ENCODE measurements at places on chromosomes 1 and 21.

DNA sequence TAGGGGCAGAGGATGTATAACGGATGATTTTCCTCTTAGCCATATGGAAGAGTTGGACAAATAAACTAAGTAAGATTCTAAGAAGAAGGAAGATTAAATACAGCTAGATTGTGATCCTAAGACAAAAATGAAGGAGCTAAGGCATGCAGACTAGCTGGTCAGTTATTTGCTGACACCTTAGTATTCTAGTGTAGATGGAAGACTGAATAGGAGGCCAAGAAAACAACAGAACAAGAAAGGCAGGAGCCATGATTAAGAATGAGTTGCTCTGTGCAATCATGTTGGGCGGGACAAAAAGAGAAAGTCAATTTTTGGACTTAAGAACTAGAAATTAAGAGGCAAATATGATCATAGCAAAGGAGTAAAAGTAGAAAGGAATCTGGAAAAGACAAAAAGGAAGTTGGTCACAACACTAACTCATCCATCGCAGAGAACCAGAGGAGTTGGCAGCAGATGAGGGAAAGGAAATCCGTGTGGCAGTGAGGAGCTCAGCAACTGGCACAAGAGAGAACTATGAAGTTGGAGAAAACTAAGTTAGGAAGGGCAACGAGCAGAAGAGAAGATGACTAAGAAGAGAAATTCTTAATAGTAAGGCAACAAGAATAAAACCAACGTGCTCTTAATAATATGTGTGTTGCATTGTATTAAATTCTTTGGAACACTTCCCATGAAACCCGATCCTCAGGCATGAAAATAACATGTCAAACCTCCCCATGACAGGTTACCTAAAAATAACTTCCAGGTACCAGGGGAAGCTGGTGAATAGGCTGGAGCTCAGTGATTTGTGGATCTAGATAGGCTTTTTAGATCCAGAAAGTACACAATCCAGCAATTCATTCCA is 234.4 kb downstream of the LTN1 start:
- DNase-seq = no peak

DNA sequence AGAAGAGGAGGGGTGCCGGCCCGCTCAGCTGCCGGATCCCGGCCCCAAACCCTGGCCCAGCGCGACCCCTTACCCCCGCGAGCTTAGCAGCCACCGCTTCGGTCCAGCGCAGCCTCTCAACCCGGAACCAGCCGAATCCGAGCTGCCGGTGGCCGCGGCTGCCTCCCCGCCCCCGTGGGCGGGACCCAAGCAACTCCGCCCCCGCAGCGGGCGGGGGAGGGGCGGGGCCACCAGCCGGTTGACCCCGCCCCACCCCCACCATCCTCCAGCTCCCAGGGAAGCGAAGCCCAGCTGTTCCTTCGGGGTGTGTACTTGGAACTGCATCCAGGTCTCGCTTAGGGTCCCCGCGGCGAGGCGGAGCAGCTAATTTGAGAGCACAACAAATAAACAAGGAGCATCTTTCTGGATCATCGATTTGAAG is at the start of gene TRIM62:
Gene TRIM62 (minus strand): TSS at position 123 of the 421 bp plus-strand sequence. CDS start 611 bp downstream, outside the sequence.
- peak; percentile 82 for DNase-seq

DNA sequence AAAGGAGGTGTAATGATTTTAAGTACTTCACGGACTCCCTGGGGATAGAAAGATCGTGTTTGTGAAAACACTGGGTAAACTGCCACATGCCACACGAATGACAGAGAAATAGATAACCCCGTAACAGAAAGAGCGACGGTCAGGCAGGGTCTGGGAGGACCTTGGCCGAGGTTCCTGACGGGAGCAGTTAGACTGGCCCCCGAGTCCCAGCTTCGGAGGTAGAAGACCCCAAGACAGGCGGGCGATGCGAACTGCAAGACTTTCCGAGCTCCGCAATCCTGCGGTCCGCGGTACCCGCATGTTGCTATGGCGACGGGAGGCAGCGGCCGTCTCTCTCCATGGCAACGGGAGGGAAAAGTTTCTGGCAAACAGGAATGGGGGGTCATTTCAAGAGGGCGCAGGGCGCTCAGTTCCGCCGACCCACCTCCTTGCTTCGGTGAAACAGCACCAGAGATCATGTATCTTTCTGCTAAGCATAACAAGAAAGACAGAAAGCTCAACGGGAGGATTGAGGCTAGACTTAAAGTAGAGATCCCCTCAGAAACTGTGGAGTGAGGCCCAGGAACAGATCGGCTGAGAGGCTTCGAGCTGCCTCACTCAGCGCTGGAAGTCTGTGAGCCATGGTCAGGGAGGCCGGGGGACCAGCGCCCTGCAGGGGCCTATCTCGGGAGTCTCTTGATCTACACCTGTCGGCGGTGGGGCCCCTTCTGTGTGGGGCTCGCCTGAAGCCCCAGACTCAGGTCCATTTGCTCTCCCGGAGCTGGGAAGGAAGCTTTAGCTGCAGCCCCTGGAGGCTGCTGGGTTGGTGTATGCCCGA is 685 bp upstream of the SYT6 start:
- DNase-seq = no peak

- no peak for DNase-seq
Observed at GRCh38 chr1:35112668-35113067, 33.5 kb downstream of the ZMYM1 start.
